ENCODE measurements at places on chromosomes 7 and 10.

- DNase-seq: no peak
Observed at GRCh38 chr7:8923164-8923806, 489.9 kb downstream of the NXPH1 start.

DNA sequence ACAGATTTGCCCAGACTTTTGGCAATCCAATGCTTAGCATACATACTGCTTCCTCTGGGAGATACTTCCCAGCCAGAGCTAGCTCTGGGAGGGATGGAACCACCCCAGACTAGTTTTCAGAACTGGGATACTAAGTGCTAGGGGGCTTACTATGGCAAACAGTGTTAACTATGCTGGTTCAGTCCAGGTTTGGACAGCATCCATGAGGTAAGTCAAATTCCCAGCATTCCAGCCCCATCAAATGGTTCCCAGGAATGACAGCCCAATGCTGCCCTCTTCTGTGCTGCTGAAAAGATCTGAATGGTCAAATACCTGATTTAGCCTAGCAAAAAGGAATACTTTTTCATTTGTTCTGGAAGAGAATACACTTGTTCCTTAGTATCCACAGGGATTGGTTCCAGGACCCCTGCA, 141.7 kb upstream of the CCDC6 start:
- no peak for DNase-seq

DNA sequence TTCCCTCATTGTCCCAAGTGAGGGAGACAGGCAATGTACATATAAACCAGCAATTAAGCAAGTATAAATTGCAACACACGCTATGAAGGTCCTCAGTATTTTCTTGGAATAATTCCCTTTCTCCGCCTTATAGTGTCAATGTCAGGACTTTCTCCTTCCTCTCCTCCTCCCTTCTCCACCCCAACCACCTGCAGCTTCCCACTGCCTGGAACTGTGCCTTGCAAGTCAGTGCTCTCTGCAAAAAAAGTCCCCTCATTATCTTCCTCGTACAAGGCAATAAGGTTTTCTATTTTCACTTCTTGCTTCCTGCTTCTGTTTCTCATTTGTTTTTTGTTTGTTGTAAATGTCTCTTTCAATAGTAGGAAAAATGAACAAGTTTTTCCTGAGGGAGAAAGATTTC, 111.7 kb downstream of the GPR26 start:
- no peak for DNase-seq

GRCh38 chr7:134710854-134711624, 64.4 kb downstream of the BPGM start:
- DNase-seq: peak; percentile 56

DNA sequence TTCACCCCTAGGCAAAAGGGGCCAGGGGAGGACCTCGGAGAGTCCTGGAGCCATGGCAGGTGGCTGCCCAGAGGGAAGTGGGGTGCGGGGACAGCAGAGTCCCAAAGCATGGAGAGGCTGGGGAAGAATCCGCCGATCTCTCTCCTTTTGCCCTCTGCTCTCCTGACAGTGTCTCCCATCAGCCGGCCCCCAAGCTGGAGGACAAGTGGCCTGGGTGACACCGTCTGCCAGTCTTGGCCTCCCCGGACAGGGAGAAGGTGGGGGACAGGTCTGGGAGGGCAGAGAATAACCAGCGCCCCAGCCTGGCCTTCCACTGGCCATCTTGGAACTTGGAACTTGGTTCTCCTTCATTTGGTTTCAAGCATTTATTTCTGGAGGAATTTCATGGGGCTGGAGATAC, 77.9 kb downstream of the CAMK1D start:
- DNase-seq: no peak

GRCh38 chr10:86226781-86227201, 139.8 kb downstream of the GRID1 start:
- no peak for DNase-seq

GRCh38 chr7:128448751-128449302, 6.9 kb upstream of the HILPDA start:
- DNase-seq: no peak

- no peak for DNase-seq
Observed at GRCh38 chr7:138186951-138187351, 110.7 kb downstream of the AKR1D1 start.

- DNase-seq: no peak
Observed at GRCh38 chr10:14782691-14783363, 8.1 kb upstream of the FAM107B start.

- no peak for DNase-seq
Observed at GRCh38 chr7:43248961-43249822, 136.7 kb downstream of the HECW1 start.

- no peak for DNase-seq
Observed at GRCh38 chr10:113788604-113789083, 37.2 kb downstream of the PLEKHS1 start.

GRCh38 chr10:130967784-130968183, 343.7 kb downstream of the TCERG1L start:
- DNase-seq: no peak

DNA sequence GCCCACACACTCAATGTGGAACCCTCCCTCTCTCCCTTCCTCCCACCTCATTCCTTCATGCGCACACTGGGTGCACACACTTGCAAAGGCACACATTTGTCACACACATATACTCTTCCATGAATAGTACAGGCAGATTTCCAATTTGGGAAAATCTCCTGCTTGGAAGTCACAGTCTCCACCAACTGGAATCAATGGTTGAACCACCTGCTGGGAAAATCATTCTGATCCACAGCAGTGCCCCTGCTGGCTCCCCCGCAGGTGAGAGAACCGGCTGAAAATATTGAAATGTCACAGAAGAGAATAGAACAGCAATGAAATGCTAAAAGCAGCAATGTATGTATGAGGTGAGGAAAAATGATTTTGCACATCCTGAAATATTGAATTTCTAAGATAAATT, 232.7 kb downstream of the ADAM12 start:
- no peak for DNase-seq

DNA sequence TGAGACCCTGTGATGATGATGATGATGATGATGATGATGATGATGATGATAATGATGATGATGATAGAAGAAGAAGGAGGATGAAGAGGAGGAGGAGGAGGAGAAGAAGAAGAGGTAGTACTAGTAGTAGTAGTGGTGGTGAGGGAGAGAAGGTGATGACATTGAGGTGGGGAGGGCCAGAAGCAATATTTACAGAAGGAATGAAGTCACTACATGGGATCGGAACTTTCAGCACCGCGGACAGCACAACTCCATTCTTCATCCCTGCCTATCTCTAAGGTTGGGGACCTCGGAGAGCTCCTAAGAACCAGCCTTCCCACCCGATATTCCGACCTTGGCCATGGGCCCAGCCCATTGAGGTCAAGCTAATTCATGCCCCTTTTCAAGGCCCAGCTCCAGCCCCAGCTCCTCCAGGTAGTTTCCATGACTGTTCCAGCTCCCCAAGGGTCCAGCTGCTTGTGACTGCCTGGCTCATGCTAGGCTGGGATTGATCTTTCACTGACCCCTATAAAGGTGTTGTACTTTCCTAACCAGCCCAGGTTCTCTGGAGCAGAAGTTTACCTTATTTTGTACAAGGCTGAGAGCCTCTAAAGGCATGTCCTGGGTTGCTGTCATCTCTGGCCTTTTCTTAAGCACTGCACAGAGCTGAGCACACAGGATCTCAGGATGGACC, 10.3 kb downstream of the CRHR2 start:
- no peak for DNase-seq

DNA sequence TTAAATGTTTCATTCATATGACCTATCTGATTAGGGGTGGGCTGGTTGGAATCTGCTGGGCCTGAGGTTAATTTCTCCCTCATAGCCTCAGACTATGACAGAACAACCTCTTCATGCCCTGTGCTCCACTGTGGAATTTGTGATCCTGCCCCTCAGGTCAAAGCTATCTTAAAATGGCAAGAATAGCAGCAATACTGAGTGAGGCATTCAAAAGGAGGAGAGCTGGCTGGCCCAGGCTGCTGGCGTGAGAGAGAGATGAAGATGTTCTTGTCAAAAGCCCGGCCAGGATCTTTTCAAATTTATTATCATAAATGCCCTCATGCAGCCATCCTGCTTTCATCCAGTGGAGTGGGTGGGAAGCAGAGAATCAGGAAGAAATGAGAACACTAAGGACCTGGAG, 41.8 kb upstream of the PLCE1 start:
- DNase-seq: no peak

GRCh38 chr7:6379886-6380285, 67.9 kb downstream of the DAGLB start:
- no peak for DNase-seq

DNA sequence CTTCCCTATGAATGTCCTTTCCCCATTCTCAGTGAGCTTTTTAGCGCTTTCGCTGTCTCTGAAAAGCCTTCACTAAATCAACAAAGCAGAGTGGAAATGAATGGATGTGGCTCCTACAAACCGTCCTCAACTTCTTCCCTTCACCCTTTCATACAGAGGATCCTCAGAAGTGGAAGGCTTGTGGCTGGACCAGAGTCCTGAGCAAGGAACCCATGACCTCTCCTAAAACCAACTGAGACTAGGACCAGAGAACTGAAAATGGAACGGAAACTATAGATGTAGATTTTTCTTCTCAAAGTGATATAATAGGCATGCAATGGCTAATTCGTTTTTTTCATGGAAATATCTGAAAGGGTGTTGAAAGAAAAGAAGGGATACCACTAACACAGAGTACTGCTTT, 122.5 kb downstream of the LHFPL3 start:
- DNase-seq: no peak

- DNase-seq: no peak
Observed at GRCh38 chr7:94760446-94761100, 104.6 kb upstream of the SGCE start.

DNA sequence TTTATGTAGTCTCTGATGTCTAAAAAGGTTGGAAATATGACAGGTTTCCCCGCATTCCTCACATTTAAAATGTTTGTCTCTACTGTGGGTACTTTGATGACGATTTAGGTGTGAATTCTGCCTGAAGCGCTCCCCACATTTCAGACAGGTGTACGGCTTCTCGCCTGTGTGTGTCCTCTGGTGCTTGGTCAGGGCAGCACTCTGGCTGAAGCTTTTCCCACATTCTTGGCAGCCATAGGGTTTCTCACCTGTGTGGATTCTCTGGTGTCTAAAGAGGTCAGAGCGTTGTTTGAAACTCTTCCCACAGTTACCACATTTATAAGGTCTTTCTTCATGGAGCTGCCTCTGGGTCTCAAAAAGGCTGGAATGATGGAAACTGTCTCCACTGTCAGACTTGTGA, 6.3 kb downstream of the ZNF394 start:
- no peak for DNase-seq

DNA sequence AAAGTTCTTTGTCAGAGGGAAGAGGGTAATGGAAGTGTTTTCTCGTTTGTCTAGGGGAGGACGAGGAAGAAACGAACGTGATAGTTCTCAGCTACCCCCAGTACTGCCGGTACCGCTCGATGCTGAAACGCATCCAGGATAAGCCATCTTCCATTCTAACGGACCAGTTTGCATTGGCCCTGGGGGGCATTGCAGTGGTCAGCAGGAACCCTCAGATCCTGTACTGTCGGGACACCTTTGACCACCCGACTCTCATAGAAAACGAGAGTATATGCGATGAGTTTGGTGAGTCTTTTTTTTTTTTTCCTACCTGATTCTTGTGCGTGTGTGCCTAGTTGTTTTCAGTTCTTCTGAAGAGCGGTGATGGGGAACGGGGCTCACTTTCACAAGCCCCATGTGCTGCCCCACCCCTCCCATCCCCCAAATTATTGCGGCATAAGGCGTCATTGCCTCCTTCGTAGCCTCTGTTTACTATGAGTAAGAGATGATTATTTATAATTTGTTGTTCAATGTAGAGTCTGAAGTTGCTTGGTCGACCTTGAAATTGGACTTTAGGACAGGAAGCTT, 98.6 kb downstream of the ARID5B start:
- peak; percentile 83 for DNase-seq
